Stimulated activated CD4-positive, alpha-beta T cell treated with anti-CD3 and anti-CD28 coated beads, Interleukin-12 subunit alpha, Interleukin-12 subunit beta, amount 100 ng/mL, for 4 hours (primary cell): ENCODE measurements at places on chromosomes 6 and 20.
A peak's percentile ranks its signal among the peaks of the same experiment; 100 is the strongest.

DNA sequence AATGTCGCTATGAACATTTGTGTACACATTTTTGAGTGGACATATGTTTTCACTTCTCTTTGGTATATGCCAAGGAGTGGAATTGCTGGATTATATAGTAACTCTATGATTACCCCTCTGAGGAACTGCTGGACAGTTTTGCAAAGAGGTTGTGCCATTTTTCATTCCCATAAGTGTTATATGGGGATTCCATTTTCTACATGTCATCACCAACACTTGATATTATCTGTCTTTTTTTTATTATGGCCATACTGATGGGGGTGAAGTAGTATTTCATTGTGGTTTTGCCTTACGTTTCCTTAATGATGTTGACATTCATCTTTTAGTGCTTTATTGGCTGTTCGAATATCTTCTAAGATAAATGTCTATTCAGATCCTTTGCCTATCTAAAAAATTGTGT lies 171.8 kb upstream of the LAMA2 start:
- DNase-seq: no peak

DNA sequence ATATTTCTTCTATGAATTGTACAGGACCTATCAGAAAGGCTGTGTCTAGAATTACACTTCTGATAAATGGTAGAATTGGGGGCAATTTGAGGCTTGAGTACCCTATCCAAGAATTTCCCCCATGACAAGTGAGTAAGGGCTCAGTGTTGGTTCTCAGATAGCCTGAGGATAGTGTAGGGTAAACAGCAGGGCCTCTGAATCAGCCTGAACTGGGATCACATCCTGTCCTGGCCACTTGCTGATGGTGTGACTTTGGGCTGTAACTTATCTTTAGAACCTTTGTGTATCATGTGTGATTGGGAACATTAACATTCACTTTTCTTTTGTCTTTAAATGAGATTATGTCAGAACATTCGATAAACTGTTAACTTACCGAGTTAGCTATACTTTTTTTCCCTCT lies 151.0 kb downstream of the CLIC5 start:
- no peak for DNase-seq

- no peak for DNase-seq
Measured at GRCh38 chr6:138555421-138555988, 56.2 kb upstream of the NHSL1 start.

GRCh38 chr6:3108746-3109414 lies 9.6 kb upstream of the BPHL start:
- no peak for DNase-seq

DNA sequence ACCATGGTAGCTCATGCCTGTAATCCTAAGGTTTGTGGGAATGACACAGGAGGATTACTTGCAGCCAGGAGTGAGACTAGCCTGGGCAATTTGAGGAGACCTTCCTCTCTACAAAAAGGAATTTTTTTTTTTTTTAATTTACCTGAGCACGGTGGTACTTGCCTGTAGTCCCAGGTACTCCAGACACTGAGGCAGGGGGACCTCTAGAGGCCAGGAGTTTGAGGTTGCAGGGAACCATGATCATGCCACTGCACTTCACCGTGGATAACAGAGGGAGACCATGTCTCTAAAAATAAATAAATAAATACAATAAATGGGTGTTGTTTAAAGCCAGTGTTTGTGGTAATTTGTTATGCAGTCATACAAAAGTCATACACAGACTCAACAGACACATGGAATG lies 2.4 kb upstream of the HLA-F start:
- DNase-seq: no peak

GRCh38 chr20:41078329-41078728 lies 49.7 kb downstream of the TOP1 start:
- DNase-seq: no peak

- DNase-seq: peak; percentile 31
Measured at GRCh38 chr6:26158581-26159356, 71.5 kb downstream of the HFE start.

DNA sequence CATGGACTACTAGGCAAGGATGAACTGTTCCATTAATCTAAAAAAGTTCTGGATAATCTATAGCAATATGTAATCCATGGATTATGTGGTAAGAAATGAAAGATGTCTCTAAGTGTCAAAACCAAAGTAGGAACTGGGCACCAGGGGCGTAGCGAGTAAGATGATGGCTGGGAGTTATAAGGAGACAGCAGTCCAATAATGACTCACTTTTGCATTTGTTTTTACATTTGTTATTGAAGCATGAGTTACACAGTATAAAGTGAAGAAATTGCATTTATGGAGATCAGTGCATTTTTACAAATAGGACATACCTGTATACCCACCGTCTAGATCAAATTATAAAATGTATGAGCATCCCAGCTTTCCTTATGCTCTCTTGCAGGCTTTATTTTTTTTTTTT lies 878.5 kb upstream of the MAP3K7 start:
- DNase-seq: no peak

DNA sequence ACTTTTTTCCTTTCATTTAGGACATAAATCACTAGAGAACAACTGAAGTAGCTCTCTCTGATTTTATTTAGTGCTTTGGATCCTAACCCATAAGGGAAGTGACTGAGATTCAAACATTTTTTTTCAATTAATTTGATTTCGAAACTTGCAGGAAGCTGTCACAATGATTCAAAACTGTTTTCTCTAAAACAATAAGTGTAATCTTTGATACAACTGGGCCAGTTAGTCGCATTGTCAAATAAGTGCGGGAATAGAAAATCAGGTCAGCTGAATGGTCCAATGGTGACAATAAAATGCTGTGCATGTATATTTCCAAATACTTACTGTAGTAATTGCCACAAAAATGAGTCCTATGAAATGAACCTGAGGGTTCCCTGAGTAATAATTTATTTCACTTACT lies 930.8 kb downstream of the TFAP2A start:
- no peak for DNase-seq
